Activated naive CD4-positive, alpha-beta T cell treated with anti-CD3 and anti-CD28 coated beads, Interleukin-2, amount 50 U/mL, for 16 hours (primary cell): ENCODE measurements at places on chromosomes 7 and 10.

GRCh38 chr10:101224910-101225823 is 4.1 kb downstream of the LBX1 start:
- DNase-seq = no peak

DNA sequence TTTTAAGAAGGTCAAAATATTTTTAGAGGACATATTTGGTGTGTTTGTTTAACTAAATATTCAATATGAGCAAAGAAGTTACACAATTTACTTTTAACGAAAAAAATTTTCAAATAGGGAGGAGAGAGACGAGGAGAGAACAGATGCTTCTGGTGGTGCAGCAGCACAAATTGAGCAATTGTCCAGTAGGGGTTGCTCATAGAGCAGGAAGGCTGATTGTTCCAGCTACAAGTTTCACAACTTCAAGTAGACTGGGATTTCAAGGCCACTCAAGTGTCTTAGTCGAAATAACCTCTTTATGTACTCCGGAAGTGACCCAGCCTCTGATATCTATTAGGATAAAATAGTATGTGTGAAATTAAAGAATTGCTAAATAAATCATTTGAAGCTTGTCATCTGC is 197.9 kb downstream of the HDAC9 start:
- no peak for DNase-seq

DNA sequence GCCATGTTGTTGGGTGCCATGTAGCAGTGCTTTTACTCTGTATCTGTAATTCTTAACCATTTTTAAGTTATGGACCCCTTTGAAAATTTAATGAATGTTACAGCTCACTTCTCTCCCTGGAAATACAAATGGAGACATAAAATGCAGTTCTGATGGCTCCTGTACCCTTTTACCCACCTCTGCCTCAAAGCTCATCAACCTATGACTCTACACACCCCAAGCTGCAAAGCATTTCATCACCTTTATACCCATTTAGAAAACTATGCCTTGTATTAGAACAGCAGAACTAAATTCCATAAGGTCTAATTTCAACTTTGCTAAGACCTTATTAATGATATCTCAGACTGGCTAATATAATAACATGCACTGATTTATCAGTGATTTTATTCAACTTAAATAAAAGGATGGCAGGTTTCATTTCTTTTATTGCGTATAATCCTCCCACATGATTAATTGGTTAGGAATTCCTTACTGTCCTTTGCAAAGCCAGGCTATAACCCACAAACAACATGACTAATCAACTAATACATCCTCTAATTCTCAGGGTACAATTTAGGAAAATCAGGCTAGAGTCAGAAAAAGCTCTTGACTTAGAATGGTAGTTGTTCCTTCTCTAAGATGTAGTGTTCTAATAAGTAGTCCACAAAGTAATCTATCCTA is 68.1 kb downstream of the CPEB3 start:
- DNase-seq = no peak

GRCh38 chr10:110667620-110668343 is 23.6 kb downstream of the RBM20 start:
- DNase-seq = no peak

DNA sequence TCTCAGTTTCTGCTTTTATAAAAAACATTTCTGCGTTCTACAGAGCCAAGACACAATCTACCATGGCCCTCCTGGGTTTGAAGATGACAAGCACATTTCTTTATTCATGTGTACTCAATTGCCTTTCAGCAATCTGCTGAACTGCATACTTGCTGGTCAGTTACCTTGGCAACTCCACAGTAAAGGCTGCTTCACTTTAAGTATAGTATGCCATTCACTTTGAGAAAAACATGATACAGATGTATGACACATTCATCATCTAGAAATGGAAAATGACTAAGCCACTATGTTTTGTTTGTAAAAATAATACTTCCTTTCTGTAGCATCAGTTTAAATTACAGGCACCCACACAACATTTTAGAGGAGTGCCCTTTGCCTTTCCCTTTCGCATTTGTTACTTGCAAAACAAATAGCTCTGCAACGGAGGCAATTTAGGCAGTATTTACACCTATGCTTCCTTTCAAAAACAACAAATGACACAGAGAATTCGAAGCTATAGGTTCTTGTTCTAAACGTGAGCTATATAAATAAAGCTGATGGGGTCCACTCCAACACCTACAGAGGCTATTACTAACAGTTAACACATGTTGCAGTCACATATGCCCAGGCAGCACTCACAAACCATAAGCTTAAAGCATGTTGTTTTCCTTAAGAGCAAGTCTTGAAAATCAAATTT is 23.5 kb downstream of the SGCE start:
- no peak for DNase-seq

- no peak for DNase-seq
These were observed 660.0 kb downstream of the SORCS1 start for GRCh38 chr10:106504536-106504935.

DNA sequence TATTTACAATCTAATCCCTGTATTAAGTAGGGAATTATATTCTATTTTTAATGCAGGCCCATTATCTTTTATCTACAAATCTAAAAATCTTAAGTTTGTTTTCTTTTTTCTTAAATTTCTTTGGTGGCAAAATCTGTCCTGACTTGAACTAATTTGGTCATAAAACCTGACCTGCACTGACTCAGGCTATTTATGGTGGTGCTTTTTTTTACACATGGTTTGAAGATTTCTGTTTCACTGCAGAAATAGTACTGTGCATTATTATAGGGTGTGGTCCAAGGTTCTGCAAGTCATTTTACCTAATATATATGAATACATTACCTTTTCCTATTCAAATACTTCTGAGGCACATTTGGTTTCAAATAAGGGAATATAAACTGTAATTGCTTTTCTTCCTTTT is 137.0 kb downstream of the CD36 start:
- DNase-seq = no peak

- DNase-seq = no peak
These were observed 50.6 kb upstream of the SRPK2 start for GRCh38 chr7:105439174-105439893.

DNA sequence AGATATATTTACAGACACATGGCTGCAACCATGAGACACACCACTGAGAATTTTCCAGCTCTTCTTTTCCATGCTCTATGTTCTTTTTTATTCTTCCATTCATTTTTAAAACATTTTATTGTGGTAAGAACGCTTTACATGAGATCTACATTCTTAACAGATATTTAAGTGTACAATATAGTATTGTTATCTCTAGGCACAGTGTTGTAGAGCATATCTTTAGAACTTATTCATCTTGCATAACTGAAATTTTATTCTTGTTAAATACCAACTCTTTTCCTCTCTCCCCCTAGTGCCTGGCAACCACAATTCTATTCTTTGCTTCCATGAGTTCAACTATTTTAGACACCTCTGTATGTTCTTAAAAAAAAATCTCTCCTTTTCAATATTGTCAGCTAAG is 67.1 kb upstream of the HABP2 start:
- no peak for DNase-seq

DNA sequence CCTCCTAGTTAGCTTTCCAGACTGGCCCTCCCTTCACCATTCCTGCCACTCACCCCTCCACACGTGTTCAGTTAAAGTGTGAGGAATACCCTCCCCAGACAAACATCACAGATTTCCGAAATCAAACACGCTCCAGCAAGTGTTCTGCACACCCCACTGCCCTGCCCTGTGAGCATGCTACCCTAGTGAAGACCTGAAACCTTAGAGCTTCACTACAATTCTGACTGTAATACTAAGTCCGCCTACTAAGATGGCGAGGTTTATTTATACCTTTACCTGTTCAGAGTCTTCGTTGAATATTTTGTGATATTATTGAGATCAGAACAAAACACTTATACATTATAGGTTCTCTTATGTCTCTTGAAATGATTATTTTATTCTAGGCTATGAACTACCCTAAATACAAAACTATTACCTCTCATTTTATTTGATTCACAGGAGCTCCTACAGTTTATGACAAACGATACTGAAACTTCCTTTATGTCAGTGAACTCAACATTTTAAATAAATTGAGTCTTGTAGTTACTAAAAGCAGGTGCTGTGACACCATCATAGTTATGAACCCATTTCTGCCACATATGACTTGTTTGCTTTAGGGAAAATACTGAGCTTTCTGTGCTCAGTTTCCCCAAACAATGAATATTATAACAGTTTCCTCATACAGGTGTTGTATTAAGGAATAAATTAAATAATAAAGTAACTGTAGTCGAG is 8.6 kb downstream of the SCIN start:
- DNase-seq = no peak

- no peak for DNase-seq
These were observed 29.8 kb downstream of the MTURN start for GRCh38 chr7:30164567-30164966.

GRCh38 chr10:21347785-21348170 is 177.7 kb downstream of the SKIDA1 start:
- no peak for DNase-seq

DNA sequence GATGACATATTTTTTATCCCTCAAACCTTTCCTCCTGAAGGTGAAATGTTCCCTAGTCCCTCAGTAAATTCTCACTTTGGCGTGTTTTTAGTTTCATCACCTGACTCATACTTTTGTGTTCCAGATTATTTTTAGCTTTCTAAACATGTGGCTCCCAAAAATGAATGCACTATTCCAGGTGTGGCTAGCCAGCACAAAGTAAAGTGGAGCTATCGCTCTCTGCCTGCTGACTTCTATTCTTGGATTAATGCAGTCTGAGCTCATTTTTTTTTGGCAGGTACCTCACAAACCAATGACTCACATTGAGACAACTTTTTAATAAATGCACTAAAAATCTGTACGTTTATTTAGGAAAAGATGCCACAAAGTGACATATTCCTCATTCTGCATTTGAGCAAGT is 58.8 kb upstream of the LANCL2 start:
- DNase-seq = no peak

DNA sequence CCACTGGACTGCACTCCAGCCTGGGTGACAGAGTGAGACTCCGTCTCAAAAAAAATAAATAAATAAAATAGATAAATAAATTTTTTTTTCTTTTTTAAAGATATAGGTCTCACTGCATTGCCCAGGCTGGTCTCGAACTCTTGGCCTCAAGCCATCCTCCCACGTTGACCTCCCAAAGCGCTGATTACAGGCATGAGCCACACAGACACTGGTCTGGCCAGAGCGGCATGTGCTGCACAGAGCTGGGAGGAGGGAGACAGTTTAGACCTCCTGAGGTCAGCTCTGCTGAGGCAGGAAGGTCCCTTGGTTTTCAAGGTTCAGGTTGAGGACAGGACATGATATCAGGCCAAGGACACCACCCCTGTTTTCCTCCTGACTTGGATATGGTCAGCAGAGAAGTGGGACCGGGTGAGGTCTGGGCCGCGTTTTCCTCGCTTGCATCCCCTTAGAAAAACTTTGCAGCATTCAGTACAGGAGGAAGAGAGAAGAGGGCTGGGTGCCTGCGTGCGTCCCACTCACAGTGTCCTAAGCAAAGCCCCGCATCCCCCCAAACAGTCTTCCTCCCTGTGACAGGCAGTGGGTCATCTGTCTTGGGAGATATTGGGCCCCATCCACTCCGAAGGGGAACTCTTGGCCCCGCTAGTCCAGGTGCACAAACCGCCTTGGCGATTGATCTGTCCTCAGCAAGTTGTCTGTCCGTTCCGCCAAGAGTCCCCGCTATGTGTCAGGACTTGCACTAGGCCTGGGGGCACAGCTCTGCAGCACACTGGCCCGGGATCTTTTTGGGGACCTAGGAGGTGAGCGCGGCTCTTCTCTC is 56.1 kb downstream of the ZNF727 start:
- DNase-seq = no peak

DNA sequence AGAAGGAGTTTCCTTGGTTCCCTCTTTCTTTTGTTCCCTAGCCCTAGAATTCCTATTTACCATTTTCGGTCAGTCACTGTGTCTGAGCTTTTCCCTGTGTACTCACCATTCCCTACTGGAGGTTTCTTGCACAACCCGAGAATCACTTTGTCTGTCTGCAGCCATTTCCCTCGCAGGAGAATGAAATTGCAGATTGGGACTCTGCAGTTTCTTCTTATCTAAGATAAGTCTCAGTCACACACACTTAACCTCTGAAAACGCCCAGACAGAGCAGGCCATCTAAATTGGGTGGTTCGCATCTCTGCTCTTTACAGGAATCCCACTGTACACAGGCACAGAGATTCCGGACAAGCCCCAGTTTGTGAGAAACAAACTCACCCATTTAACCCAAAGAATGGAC is 58.6 kb upstream of the CNTNAP2 start:
- no peak for DNase-seq

- DNase-seq = peak; percentile 23
These were observed 76.9 kb upstream of the KMT2C start for GRCh38 chr7:152512706-152513105.

GRCh38 chr10:99841746-99842145 is 59.3 kb downstream of the ABCC2 start:
- DNase-seq = no peak

DNA sequence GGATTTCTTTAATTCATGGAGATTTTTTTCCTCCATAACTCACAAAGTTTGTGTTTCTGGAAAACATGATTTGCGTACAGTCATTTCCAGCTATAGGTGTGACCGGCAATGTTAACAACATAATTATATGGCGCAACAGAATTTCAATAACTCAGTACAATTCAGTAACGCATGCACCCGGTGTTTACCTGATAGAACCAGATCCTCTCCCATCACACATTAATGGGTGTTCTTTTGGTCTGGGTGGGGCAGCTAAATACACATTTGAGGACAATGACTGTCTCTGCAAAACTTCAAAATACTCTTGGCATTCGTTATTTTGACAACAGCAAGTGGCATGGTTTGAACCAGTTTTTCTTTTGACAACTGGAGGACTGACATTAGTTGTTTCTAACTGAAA is 102.3 kb downstream of the KLF6 start:
- DNase-seq = no peak

DNA sequence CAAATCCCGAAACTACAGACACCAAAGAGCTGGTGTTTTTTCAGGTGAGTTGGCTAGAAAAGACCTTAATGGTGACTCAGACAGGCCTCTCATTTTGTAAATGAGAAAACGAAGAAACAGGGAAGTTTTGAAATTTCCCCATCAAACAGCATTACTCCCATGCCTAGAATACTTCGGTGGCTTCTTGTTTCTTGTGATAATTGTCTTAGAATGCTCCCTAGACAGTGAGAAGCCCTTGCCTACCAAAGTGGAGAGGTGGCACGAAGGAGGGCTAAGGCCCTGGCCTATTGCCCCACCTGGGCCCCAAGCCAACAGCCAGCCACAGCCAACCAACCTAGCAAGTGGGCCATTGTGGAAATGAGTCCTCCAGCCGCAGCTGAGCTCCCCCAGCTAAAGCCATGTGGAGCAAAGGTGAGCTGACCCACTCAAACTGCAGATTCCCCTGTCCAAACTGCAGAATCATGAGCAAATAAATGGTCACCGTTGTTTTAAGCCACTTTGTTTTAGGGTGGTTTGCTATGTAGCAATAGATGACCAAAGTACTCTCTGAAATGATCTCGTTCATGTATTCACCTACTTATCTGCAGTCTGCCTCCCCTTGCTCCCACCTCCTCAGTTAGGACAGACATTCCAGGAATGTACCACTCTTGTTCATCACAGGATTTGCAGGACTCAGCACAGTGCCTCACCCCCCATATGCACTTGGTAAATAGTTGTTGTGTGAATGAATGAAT is 97.7 kb upstream of the FGFR2 start:
- DNase-seq = no peak

- DNase-seq = no peak
These were observed 39.7 kb downstream of the AHCYL2 start for GRCh38 chr7:129264534-129264933.
